ENCODE measurements at places on chromosomes 1 and 21. TPM values are rescaled to one million over a fixed set of nuclear protein-coding genes. Genes with fewer than 3 reads are reported as not detected.

Gene FCRL1
- total RNA-seq, result not detected

Gene CA6
- total RNA-seq, result not detected

Gene TNNI3K
- total RNA-seq, result 0.28 TPM

Gene NFASC
- total RNA-seq, result 13.8 TPM

Gene CLDN19
- under 0.01 TPM for total RNA-seq

Gene RHD
- total RNA-seq, result under 0.01 TPM

Data from regular cardiac myocyte (primary cell).